ENCODE measurements at places on chromosomes 1 and 21.

GRCh38 chr1:71921935-71922559 lies 360.3 kb downstream of the NEGR1 start:
- DNase-seq = no peak

GRCh38 chr1:240936911-240937668 lies 325.1 kb upstream of the GREM2 start:
- DNase-seq = no peak

- no peak for DNase-seq
These were observed at the start of gene KCNJ9 for GRCh38 chr1:160081261-160081936. KCNJ9 (plus strand) TSS chr1:160081538; CDS start chr1:160084031, 2,493 bp downstream.

GRCh38 chr1:7921796-7922195 lies 18.8 kb downstream of the TNFRSF9 start:
- no peak for DNase-seq

GRCh38 chr1:72197786-72198185 lies 84.6 kb downstream of the NEGR1 start:
- DNase-seq = no peak

GRCh38 chr1:159492575-159493323 lies 43.1 kb downstream of the OR10J5 start:
- no peak for DNase-seq

GRCh38 chr1:29365906-29366670 lies 129.8 kb downstream of the PTPRU start:
- DNase-seq = no peak

DNA sequence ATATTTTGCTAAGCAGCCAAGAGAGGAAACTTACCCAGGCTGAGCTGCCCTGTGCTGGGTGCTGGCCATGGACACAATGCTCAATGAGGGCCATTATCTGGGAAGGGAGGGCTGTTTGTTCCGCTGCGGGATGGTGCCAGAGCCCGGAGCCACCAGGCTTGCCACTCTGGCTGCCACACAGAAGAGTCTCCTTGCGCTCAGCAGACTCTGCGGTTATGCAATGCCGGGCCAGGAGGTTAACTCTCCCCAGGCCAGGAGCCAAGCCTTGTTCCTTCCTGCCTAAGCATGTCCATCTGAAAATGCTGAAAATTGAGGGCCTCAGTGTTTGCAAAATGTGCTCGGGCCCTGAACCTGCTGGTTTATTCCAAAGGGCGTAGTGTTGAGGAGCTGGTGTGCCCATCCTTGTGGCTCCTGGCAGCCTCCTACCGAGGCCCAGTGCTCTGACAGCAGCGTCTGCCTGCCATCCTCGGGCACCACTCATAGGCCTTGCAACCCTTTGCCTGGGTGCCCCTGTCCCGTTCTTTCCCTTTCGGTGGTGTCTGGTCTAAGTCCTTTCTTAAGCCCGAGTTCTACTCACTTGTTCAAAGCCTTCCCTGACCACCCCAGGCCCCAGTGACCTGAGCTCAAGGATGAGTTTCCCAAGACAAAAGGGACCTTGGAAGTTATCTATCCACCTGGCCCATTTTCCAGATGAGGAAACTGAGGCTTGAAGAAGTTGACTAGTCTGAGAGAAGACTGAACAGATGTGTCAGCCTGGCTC lies 133.8 kb upstream of the EDN2 start:
- DNase-seq = no peak

- DNase-seq = no peak
These were observed 90.0 kb downstream of the URB2 start for GRCh38 chr1:229716069-229716468.

DNA sequence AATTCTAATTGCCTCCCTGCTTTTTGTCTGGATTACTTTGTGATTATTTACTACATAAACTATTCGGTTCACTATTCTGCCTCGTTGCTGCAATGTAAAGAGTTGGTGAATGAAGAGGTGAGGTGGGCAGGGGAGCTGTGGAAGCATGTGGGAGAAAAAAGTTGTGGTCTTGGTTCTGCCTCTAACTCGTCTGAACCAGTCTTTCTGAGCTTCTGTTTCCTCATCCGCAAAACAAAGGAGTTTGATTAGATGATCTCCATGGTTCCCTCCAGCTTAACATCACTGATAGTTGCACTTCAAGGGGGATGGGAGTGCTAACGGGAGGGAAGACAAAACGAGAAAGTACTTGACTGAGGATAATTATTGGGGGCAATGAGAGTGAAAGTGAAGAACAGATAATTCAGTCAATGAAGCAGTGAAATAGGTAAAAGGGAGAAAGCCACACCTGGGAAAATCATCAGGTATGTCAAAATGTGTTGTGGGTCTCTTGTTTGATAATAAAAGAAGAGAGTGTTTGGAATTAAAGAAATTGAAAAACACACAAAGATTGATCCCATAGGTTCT lies 26.2 kb upstream of the UHMK1 start:
- DNase-seq = no peak

DNA sequence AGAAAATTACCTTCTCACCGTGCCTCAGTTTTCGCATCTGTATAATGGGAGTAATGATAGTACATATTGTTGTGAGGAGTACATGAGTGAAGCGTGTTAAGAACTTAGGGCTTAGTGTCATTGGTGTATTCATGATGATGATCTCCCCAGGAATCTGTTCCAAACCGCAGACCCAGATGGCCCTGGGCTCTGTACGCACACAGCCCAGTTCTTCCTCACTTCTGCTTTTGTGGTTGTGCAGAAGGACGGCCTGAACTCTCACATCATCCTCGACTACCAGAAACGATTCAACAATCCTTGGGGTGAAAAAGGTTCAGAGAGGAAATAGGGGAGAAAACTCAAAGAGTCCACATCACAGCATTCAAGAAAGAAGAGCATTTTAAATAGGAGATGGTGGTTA lies 323.0 kb downstream of the CAMTA1 start:
- DNase-seq = no peak

DNA sequence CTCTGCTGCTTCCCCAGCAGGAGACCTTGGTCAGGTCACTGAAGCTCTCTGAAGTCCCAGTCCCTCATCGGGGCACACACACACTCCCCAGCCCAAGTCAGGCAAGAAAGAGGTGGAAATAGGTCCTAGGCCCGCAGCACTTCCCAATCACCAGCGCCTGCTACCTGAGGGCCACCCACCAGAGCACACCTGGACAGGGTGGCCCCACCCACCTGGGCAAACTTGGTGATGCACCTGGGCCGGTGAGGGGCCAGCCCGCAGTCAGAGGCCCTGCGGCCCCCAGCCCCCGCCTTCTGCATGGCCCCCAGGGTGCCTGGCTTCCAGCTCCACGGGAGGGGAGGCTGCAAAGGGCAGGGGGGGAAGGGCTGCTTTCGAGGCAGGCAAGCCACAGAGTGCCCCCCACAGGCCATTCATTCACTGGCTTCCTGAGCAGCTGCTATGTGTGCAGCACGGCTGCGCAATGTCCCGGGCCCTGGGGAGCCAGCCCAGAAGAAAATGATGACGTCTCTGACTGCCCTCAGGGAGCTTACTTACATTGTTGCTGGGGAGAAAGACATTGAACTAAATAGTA lies 4.7 kb downstream of the SH2D5 start:
- no peak for DNase-seq

DNA sequence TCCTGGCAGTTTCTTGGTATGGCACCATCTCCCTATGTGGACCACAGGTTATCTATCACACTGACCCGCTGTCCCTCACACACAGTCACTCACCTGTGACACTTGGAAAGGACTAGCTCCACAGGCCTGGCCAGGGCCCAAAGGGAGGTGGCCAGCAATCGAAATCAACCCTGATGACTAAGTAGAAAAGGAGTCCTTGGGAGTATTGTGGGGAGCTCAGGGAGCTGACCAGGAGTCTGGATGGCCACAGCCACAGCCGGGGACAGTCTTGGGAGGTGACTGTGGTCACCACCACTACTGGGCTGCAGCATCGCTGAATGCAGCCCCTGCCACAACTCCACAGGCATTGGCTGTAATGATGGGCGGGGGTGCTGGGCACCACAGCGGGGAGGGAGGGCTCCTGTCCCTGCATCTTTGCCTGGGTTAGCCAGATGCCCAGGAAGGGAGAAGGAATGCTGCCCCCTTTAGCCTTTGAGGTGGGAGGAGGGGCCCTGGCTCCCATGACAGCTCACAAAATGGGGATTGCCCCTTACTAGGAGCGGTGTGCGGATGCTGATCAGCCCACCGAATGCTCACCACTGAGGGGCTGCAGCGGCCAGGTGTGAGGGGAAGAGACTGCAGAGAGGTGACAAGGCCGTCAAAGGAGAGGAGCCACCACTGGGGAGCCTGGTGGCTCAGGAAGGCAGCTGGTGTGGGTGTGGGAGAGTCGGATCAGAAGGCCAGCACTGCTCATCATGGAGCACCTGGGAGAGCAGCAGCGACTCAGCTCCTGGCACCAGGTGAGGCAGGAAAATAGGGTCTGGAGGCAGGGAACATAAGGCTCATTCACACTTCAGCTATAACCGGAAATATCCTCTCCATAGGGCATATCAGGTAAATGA lies 61.3 kb downstream of the H3-3A start:
- DNase-seq = no peak

- DNase-seq = no peak
These were observed 67.1 kb downstream of the CAMTA1 start for GRCh38 chr1:6852136-6852890.

DNA sequence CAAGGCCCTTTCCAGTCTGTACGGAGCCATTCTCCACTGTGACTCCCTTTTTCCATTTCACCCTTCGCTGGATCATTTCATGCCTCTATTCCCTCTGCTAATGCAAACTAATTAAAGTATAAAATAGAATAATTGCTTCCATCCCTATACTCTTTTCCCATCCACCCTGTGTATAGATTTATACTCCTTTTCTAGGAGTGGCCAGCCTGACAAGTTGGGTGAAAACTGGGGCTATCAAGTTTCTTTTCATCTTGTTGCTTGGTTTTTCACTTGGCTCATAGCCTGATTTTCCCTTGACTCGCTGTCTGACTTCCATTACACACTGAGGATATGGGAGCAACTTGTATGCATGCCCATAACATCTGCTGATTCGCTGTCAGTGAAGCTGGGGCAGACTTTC lies 107.0 kb downstream of the PLXNA2 start:
- no peak for DNase-seq

- DNase-seq = no peak
These were observed 8.4 kb downstream of the EFNA3 start for GRCh38 chr1:155086856-155087535.

DNA sequence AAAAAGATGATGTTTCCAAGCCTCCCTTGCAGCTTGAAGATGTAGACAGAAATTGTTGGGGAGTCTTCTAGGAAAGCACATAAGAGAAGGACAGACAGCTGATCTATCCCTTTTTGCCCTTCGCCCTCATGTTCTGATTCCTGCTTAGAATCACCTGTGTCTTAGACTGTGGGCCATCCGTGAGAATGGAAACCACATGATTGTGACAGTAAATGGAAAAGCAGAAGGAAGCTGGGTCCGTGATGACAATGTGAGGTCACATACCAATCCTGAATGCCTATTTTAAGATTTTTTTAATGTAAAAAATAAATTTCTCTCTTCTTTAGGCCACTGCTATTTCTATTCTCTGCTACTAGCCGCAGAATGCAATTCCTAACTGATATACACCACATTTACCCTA lies 67.7 kb upstream of the C1orf87 start:
- no peak for DNase-seq

DNA sequence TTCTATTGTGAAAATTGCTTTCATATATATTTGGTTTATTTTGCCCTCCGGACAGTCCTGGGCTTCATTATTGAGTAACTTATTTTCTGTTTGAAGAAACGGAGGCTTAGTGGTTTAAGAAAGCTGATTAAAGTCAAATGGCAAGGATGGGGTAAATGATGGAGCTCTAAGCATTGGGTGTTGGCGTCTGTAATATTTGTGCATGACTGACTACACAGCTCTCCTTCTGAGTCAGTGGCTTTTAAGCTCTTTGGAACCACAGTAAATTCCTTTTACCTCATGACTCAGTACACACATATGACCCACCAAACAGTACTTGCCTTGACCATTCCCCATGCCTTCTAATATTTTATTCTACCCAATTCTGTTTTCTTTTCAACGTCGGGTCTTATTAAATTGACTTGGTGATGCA lies 21.0 kb downstream of the B3GALT5 start:
- DNase-seq = no peak

DNA sequence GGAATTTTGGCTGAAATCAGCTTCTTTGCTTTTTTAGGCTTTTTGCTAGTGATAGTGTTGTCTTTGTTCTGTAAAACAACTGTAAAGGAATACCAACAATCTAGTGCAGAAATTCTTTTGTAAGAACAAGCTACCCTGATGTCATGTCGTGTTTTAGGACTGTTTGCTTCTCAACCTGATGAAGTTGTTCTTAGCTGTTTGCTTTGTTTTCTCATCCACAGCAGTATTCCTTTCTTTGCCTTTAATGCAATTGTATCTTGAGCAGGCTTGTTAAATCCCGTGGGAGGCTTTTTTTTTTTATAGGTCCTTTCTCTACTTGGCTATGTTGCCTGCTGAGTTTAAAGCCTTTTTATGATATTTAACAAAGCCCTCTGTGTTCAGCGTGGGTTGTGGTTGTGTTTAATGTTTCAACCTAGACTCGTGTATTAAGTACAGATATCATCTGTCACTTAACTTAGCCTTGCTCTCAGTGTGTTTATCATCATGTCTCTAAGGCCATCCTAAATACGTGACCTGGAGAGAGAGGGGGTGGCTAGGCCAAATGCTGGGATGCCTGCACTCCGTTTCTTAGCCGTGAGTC lies 31.6 kb downstream of the ADARB1 start:
- DNase-seq = no peak

GRCh38 chr1:76408303-76408702 lies 333.8 kb downstream of the ST6GALNAC3 start:
- no peak for DNase-seq

DNA sequence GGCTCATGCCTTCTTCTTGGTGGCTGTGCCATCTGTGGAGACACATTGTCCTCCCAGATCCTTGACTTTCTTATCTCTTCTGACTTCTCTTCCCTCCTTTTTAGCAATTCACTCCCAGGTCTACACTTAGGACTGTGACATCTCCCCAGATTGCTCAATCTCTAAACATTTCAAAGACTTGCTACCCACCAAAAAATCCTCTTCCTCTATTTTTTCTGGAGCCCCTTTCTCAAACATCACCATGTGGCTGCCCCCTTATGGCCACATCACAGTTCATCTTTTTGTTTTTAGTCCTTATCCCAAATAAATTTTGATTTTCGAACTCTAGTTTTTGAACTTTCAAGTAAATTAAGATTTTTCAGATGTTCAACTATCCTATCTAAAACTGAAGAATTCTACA lies 148.6 kb upstream of the HOOK1 start:
- DNase-seq = no peak

DNA sequence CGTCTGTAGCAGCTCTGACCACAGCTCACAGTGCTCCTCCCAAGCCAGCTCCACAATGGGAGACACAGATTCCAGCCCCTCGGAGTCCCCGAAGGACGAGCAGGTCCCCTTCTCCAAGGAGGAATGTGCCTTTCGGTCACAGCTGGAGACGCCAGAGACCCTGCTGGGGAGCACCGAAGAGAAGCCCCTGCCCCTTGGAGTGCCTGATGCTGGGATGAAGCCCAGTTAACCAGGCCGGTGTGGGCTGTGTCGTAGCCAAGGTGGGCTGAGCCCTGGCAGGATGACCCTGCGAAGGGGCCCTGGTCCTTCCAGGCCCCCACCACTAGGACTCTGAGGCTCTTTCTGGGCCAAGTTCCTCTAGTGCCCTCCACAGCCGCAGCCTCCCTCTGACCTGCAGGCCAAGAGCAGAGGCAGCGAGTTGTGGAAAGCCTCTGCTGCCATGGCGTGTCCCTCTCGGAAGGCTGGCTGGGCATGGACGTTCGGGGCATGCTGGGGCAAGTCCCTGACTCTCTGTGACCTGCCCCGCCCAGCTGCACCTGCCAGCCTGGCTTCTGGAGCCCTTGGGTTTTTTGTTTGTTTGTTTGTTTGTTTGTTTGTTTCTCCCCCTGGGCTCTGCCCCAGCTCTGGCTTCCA lies 22.9 kb upstream of the VPS13D start:
- no peak for DNase-seq

GRCh38 chr1:200653022-200653462 lies 16.7 kb downstream of the DDX59 start:
- no peak for DNase-seq

- DNase-seq = no peak
These were observed 39.6 kb upstream of the TRABD2B start for GRCh38 chr1:48036710-48037355.

Data from activated naive CD4-positive, alpha-beta T cell treated with Interleukin-2 at 50 U/mL for 16 hours (primary cell).